Fibroblast of villous mesenchyme (primary cell): ENCODE measurements at places on chromosomes 5 and 9.
A peak's percentile ranks its signal among the peaks of the same experiment; 100 is the strongest.

- no peak for DNase-seq
These were observed 28.8 kb downstream of the C5orf15 start for GRCh38 chr5:133939668-133940067.

- peak; percentile 60 for DNase-seq
These were observed 5.9 kb downstream of the TEX10 start for GRCh38 chr9:100346836-100347235.

GRCh38 chr9:80866576-80867227, 822.6 kb downstream of the TLE1 start:
- no peak for DNase-seq

DNA sequence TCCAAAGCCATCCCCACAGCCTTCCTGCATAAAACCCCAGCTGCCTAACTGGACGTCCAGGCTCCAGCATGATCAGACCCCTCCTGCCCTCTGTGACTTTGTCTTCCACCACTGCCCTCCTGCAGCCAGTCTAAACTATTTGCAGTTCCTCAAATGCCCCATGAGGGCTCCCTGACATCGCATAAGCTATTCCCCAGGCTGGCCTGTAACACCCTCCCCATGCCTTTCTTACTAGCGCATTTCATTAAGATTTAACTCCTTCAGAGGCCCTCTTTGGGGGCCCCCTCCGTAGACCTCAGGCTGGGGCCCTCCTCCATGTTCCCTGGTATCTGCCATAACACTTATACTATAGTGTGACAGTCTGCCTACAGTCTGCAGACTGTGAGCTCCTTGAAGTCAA, 15.5 kb upstream of the SMIM23 start:
- DNase-seq = no peak

- DNase-seq = no peak
These were observed 72.2 kb upstream of the IL6ST start for GRCh38 chr5:56066931-56067450.

GRCh38 chr5:181069767-181070491, 29.9 kb downstream of the BTNL9 start:
- no peak for DNase-seq

- peak; percentile 17 for DNase-seq
These were observed 178.2 kb upstream of the GDNF start for GRCh38 chr5:38018016-38018415.

DNA sequence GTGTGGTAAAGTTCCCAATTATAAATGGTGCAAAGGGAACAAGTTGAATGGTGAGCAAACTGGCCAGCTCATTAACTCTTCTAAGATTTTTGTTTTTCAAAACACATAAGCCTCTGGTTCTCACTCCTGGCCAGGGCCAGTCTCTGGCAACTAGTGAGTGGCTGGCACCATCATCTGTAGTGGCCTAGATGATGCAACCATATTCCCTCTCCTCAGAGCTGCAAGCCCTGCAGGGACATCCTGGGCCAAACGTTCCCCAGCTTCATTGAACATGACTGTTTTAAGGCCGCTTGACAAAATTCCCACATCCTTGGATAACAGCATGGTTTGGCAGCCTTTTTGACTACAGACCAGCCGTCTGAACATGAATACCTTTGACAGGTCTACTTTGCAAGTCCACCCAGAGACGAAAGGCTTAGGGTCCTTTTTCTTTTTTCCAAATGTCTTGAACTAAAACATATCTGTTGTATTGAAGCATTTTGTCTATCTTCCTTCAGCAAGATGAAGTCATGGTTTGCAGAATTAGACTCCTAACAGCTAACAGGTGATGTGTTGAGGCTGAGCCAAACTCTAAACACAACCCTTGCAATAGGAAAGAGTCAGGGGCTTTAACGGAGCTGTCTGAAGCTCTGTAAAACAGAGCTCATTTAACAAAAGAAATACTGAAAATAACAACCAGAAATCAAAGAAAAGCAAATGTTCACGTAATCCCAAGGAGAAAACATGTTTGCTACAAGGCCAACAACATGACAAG, 23.8 kb downstream of the MACROH2A1 start:
- DNase-seq = no peak

DNA sequence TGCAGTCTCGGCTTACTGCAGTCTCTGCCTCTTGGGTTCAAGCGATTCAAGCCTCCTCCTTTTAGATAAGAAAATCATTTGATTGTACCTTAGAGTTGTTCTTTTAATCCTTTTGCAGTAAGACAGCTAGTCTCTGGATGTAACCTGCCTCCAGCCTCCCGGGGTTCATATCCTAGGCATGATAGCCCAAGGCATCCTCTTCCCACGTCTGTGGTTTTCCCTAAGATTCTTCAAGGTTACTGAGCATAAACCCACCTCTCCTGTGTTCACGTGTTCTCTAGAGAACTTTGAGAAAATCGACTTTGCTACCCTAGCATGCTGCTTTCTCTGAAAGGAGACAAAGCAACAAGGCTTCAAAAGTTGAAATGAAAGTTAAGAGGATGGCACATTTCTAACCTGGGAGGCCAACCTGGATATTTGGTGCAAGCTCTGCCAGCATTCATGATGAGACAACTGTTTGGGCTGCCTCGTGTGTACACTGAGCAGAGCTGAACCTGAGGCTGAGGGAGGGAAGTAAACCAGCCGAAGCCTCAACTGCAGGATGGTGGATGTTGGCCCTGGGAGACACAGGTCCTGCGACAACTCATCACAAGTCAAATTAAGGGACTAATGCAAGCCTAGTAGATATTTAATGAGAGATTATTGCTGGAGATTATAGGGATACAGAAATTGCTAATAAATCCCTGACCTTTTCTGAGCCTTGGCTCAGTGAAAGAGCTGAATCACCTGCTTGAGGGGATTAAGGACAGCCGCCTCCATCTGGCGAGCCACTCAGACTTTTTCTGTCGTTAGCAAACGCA, 261.8 kb downstream of the ARHGAP26 start:
- peak; percentile 55 for DNase-seq

- DNase-seq = no peak
These were observed 75.5 kb upstream of the UNC5A start for GRCh38 chr5:176734756-176735342.
